Mesothelial cell of epicardium (in vitro differentiated cells): ENCODE measurements at places on chromosomes 7 and 10.

- DNase-seq, result no peak
Measured at GRCh38 chr7:6273917-6274630, 1.6 kb upstream of the CYTH3 start.

- DNase-seq, result no peak
Measured at GRCh38 chr7:29416938-29417305, 146.7 kb upstream of the PRR15 start.

- DNase-seq, result no peak
Measured at GRCh38 chr7:141103847-141104429, 30.1 kb downstream of the TMEM178B start.

GRCh38 chr10:101843032-101844021 is at the start of gene KCNIP2:
KCNIP2 (minus strand) TSS chr10:101843800; CDS start chr10:101843568, 232 bp downstream.
- peak; percentile 46 for DNase-seq
